Stimulated activated CD8-positive, alpha-beta memory T cell treated with anti-CD3 and anti-CD28 coated beads, Interleukin-7, amount 100 ng/mL, for 24 hours (primary cell): ENCODE measurements at places on chromosomes 12 and 14.

GRCh38 chr12:63396135-63396534 lies 245.1 kb upstream of the AVPR1A start:
- DNase-seq, result no peak

- DNase-seq, result no peak
Measured at GRCh38 chr12:124093297-124093696, 120.3 kb downstream of the ZNF664 start.

- no peak for DNase-seq
Measured at GRCh38 chr14:21822109-21822508, 148.5 kb upstream of the OR4E1 start.

GRCh38 chr12:15756822-15757221 lies 32.4 kb downstream of the EPS8 start:
- no peak for DNase-seq

DNA sequence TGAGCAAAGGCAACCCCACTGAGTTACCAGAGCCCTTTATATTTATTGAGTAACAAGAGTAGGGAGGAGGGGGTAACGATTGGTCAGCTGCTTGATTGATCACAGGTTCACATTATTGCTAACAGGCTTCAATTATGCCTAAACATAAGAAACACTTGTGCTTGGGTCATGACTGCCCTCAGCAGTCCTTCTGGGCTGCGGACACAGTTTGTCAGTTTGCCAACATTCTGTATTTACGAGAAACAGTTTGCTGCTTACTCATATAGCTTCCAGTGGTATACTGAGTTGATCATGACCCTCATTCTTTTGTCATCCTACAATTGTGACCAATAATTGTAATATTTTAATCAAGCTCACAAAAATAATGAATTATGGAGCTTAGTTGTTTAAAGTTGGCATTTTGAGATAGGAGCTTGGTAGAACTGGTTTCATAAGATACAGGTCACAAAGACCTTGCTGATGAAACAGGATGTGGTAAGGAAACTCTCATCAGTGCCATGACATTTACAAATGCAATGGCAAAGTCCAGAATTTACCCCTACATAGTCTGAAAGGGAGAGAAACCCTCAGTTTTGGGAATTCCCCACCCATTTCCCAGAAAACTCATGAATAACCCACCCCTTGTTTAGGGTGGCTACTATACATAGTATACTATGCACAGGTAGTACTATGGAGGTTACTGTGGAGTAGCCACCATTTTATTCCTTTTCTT lies 1421.0 kb upstream of the FLRT2 start:
- no peak for DNase-seq

DNA sequence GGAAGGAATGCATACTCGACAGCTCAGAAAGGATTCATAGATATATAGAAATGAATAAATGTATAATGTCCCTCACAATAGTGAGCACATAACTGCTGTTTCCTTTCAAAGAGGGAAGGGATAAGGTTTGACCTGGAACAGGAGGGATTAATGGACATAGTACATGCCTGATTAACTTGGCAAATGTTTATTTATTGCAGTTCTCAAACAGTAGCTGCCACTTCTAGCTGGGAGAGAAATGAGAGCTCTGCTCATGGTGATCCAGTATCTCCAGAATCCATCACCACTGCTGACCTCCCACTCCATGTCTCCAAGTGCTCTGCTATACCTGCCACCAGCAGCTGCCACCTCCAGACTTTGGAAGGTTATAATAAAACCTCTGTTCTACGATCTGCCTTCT lies 108.1 kb downstream of the LRIG3 start:
- no peak for DNase-seq

- DNase-seq, result no peak
Measured at GRCh38 chr14:63855281-63855680, 2.5 kb downstream of the SYNE2 start.

- DNase-seq, result no peak
Measured at GRCh38 chr12:99367181-99367580, 280.4 kb upstream of the GARIN6 start.
